ENCODE measurements at places on chromosomes 3 and 15.

- DNase-seq: no peak
Observed at GRCh38 chr3:162525066-162525742, 1028.6 kb downstream of the OTOL1 start.

GRCh38 chr3:128567141-128567540, 74.1 kb upstream of the GATA2 start:
- no peak for DNase-seq

DNA sequence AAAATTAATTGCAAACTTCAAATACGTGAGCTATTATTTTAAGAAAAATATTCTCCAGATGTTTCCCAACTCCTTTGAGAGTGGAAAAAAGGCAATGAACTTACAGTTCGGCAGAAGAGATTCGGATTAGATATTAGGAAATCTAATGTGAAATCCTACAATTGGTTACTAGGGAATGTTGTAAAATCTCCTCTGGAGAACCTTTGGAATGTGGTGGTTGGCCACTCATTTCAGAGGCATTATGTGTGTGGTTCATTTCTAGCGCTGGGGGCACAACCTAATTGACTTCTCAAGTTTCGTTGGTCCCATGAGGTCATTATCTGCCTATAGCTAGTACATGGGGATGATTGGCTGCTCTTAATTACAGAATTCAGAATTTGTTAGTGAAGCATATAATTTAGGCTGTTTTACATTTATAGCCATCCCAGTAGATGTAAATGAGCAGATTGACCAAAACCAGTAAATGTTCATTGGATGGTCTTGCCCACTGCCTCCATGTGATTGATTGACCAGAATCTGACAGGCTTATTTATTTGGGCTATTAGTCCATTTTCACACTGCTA, 34.6 kb upstream of the CMSS1 start:
- no peak for DNase-seq

GRCh38 chr3:159945930-159946329, 42.7 kb upstream of the IL12A start:
- no peak for DNase-seq

GRCh38 chr3:113783463-113783862, 36.6 kb downstream of the ATP6V1A start:
- no peak for DNase-seq

- no peak for DNase-seq
Observed at GRCh38 chr15:80819001-80819400, 39.8 kb downstream of the CEMIP start.

DNA sequence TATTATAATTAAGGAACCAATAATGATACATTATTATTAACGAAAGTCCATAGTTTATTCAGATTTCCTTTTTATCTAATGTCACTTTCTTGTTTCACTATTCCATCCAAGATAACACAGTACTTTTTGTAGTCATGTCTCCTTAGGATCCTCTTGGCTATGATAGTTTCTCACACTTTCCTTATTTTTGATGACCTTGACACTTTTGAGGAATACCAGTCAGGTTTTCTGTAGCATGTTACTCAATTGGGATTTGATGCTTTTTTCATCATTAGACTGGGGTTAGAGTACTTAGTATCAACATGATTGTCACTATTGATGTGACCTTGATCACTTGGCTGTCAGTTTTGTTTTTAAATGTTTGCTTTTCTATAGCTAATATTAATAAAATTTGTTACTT, 33.0 kb upstream of the MGA start:
- no peak for DNase-seq

- no peak for DNase-seq
Observed at GRCh38 chr15:71118881-71119632, 3.8 kb downstream of the THSD4 start.

DNA sequence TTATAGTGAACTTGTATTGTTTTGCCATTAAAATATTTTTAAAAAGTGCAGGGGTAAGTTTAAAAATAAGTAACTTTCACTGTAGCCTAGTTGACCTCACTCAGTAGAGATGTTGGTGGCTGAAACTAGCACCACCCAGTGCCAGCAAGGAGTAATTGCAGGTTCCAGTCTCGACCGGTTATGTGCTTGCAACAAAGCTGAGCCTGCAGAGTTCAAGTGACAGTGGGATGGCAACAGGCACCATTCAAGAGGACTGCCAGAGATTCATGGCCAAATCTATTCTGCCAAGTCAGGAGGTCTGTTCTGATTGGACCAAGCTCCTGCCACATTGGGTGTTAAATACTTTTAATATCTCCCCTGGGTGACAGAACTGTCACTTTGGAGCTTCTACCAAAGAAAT, 2.7 kb downstream of the ADAMTS7 start:
- DNase-seq: no peak

GRCh38 chr3:161108840-161109239, 3.7 kb upstream of the B3GALNT1 start:
- DNase-seq: no peak

- DNase-seq: no peak
Observed at GRCh38 chr3:100144255-100144866, 30.1 kb upstream of the FILIP1L start.

DNA sequence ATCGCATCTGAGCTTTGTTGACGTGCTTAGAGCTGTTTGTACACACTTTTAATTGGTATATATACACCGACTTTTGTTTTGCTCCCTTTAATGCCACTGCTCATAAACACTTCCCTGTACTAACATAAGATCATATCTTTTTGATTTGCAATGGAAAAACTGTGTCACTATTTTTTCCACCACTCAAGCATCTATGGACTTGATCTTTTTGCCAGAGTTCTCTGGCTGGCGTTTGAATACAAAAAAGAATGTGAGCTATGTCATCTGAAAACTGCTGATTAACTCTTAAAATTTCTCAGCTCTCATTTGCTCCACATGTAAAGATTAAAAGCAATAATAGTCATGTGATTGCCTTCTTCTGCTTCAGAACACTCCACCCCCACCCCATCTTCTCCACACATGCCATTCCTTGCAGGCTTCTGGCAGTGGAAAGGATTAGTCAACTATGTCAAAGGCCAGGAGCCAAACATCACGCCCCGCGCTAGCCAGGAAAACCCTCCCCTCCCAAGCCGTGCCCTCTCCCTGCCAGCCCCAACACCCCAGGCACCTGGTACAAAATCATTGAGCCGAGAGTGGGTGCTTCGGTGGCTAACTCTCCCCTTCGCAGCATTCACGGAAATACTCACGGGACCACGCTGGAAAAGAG, 123.4 kb upstream of the MEF2A start:
- no peak for DNase-seq

DNA sequence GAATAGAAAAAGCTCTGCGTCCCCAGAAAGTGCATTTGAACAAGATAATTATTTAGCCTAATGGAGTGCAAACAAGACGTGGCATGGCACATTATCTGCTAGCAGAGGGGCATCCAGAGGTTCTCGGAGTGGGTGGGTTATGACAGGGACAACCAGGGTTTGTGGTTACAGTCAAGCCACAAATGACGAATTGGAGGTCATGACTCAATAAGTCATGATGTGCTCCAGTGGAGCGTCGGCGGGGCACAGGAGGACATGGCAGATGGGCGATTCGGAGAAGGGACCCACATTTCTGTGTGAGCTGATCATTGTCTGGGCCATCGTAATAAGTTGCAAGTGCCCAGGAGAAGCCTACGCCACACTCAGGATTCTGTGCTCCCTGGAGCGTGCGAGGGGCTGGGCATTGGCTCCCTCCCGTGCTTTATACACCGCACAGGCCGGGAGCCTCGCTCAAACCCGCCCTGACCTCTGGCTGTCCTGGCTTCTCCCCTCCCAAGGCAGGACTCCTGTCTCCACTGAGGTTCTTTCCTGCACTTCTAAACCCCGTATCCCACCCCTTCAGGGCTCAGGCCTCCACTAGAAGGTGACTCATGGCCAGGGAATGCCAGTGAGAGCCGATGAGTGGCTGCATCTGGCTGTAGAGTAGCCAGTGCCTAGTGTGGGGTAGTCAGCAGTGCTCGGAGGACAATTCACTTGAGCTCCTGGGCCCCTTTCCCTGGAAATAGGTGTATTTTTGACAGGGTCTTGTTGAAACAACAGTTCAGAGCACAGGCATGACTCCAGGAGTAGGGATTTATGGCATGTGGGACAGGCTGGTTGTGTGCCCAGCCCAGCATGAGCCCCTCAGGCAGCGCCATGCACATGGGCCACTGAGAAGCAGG, 67.4 kb downstream of the GRIP2 start:
- DNase-seq: no peak

DNA sequence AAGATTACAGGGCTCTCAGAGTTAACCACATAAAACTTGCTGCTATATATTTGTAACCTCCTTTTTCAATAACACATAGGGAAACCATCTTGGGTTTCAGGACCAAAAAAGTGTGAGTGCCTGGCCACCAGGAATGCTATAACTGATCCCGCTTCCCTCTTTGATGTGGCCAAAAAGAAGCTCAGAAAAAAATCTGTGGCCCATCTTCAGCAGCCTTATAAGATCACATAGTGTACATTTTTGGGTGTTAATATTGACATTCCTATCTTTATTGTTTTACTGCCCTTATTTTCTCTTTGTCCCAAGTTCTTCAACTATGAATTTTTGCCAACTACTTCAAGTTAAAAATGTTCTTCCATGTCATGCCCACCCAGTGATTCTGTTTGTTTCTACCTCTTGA, 102.8 kb downstream of the LIPC start:
- DNase-seq: no peak

- DNase-seq: no peak
Observed at GRCh38 chr3:20182206-20182605, 3.8 kb downstream of the SGO1 start.

DNA sequence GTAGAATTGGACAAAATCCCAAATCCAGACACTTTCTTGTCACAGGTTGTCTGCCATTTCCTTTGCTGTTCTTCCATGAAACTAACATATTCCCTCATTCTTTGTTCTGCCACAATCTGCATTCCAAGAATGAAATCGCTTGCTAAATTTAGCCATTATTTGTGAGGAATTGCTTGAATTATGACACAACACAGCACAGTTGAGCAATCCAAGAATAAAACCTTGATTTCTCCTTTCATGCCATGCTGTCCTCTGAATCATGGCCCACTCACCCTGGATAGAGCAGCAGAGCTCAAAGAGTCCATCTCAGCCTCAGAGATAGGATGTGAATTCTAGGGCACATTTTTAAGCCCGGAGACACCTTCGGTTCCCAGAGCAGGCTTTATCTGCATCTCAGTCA, 35.2 kb upstream of the GREM1 start:
- no peak for DNase-seq

DNA sequence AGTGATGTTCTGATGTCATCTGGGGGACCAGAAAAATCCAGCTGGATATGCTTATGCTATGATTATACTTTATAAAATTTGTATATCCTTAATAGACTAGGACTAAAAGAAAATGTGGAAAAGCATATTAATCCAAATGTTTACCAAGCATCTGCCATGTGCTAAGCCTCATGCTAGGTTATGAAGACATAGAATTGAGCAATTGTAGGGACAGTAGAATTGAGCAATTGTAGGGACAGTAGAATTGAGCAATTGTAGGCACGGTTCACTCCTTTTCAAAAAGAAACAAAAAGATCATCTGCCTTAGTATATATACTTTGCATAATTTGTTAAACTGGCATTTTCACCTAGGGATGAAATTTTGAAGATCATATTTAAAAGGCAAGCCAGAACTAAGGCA, 18.3 kb downstream of the ABHD5 start:
- DNase-seq: no peak

DNA sequence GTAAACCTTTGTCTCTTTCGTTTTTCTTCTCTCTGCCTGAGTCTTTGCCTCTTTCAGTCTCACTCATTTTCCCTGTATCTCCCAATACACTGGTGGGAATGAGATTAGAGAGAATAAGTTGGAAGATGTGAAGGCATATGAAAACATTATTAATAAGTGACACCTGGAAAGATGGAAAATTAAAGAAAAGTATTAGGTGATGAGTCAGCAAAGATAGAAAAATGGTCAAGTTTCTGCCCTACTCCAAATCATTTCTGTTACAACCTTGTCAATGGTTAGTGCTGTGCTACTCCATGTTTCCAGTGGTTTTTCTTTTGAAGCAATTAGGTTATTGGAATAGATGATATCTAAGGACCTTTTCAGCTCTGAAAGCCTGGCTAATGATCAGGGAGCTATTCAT, 252.8 kb downstream of the LSAMP start:
- DNase-seq: no peak

- DNase-seq: no peak
Observed at GRCh38 chr3:52429779-52430415, 15.0 kb downstream of the SEMA3G start.

DNA sequence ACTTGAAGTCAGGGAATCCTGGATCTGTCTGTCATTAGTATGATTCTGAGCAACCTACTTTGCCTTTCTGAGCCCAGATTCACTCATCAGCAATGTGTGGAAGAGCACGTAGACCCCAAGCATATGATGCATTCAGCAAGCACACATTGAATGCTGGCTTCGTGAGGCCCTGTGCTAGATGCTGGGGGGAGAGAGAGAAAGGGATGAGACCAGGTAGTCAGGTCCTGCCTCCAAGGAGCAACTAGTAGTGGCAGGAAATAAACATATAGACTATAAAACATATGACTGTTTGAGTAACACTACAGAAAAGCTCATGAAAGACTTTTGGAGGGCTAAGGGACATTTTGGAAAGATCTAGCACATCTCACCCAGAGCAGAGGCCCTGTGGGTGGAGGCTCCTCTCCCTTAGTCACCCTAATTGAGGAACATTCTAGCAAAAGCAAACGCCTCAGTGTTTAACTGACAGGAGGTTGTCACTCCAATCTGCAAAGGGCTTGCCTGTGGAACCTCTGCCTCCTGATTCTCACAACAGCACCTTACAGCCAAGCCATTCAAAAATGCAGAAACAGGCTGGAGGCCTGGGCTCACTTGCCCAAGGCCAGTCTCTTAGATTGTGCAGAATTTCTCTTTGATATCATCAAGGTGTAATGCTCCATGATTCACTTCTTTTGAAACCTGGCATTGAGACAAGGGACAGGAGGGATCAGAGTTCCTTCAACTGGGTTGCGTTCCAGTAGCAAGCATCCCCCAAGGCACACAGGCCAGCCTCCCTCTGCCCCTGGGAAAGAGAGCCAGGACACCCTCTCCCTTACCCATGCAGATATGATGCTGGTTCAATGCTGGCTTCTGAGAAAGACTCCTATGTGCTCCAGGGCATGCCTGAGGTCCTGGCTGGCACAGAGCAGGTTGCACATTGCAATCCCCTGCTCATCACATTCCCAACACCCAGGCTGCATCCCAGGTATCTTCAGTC, 26.1 kb downstream of the STARD5 start:
- no peak for DNase-seq

DNA sequence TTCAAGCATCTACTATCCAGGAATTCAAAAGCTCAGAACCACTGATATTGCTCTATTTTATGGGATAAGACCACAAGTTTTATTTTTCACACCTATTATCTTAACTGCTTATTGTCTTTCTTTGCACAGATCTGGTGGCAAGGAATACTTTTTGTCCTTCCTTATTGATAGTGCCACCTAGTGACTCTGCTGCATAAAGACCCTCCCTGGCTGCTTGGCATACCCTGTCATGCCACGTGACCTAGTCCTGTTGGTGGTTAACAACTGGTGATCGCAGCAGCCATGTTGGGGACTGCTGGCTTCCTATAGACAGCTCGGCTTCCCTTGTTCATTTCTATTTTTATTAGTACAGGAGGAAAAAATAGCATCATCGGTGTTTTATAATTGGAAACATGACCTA, 236.3 kb downstream of the MEX3B start:
- DNase-seq: no peak
